ENCODE measurements at places on chromosomes 6 and 20.

GRCh38 chr20:63005365-63005861, 1.4 kb downstream of the BHLHE23 start:
- no peak for DNase-seq

GRCh38 chr6:130975325-130975724, 87.7 kb downstream of the EPB41L2 start:
- DNase-seq = peak; percentile 51

- no peak for DNase-seq
Observed at GRCh38 chr20:32894711-32895355, 36.1 kb downstream of the EFCAB8 start.

DNA sequence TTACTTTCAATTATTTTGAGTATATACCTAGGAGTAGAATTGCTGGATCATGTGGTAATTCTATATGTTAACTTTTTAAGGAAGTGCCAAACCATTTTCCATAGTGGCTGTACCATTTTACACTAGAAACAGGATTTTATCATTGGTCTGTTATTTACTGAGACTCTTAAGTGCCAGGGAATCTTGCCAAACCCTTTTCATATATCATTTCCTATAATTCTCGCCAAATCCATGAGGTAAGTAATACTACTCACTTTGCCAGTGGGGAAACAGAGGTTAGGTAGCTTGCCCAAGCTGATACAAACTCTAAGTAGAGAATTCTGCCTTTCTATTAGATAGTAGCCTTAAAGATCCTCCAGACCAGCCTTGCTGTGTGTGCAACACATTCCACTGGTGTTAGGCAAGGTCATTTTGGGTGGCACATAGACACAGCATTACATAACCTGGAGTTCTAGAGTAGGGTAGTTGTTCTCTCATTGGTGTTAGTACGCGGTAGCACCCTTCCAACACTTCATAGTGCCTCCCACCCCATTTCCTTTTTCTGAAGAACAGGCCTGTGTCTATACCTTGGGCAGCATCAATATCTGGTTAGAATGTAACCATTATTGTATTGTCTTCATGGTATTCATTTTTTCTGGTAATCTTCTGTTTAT, 65.5 kb downstream of the ARID1B start:
- no peak for DNase-seq

DNA sequence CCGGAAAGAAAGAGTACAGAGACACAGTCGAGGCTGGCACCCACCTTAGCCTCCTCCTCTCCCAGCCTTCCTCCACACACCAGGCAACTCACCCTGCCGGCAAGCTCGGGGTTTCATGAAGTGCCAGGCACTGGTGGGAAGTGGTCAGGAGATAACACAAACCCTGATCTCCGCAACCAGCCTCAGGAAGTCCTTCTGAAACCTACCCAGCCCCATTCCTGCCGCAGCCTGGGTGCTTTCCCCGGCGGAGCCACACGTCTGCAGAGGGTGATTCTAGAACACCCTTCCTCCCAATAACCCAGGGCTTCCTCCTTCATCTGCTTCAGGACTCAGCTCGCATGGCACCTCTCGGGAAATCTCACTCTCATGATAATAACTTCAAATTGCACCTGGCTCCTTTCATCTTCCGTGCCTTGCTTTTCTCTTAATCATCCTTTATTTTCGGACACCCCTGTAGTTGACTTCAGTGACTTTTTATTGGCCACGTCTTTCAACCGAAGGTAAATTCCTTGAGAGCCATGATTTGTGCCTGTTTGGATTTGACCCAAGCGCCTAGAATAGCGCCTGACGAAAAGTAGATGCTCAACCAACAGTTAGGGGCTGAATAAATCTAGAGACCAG, 8.7 kb upstream of the HLA-E start:
- DNase-seq = no peak

DNA sequence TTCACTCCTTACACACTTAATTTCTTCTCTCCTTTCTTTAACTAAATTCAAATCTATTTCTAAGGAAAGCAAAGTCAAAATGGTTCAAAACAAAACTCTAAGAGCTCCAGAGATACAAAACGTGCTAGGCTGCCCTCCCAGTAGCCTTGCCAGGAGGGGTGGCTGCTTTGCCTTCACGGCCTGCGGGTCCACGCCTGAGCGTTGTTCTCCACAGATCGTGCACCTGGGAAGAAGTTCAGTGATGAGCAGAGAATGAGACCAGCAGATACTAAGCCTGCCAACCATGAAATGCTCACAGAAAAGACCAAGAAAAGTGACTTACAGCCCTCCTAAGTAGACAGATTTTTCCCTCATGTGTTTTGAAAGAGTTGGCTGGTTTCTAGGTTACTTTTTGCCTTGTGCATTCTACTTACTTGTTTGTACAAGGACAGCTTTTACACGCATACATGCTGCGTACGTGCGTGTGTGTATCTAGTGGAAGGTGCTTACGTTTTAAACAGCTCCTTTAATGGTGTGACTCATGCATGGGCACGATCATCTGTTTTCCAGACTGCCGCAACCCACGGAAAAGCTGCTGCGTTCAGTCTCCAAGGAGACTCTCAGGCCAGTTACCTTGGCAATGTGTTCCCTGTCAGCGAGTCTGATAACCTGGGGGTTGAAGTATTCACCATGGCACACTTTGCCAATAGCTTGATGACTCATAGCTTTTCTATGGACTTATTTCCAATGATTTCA, 32.4 kb upstream of the PBOV1 start:
- DNase-seq = peak; percentile 15

GRCh38 chr6:12363651-12364381, 73.7 kb downstream of the EDN1 start:
- DNase-seq = no peak

DNA sequence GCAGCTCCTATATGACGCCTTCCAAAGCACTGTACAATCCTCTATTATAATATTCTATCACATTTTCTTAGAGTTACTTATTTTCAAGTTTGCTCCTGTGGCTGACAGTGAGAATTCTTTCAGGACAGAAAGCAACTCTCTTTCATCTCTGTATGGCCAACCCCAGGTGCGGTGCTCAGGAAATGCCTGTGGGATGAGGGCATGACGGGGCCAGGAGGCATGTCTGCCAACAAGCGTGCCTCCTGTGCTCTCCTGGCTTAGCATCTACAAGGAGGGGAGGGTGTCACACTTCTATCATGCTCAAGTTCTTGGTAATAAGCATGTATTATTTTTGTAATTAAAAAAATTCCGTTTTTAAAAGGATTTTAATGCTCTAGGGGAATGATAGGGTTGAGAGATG, 11.4 kb downstream of the MRPL14 start:
- DNase-seq = peak; percentile 88

DNA sequence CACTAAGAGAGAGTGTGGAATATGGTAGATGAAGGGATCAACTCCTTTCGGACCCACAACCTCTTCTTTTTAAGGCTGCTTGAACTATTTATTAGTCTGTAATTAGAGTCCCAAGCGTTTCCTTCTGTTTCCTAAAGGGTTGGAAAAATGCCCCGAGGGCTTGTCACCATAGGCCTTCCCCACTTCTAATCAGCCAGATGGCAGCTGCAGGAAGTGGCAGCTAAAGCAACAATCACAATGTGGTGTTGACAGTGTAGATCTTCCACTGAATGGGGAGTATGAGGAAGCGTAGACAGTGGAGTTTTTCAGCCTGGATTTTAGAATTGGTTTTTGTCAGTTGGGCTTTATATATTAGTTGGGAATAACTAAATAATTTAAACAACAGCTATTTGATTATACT, 40.6 kb downstream of the SLC35D3 start:
- no peak for DNase-seq

DNA sequence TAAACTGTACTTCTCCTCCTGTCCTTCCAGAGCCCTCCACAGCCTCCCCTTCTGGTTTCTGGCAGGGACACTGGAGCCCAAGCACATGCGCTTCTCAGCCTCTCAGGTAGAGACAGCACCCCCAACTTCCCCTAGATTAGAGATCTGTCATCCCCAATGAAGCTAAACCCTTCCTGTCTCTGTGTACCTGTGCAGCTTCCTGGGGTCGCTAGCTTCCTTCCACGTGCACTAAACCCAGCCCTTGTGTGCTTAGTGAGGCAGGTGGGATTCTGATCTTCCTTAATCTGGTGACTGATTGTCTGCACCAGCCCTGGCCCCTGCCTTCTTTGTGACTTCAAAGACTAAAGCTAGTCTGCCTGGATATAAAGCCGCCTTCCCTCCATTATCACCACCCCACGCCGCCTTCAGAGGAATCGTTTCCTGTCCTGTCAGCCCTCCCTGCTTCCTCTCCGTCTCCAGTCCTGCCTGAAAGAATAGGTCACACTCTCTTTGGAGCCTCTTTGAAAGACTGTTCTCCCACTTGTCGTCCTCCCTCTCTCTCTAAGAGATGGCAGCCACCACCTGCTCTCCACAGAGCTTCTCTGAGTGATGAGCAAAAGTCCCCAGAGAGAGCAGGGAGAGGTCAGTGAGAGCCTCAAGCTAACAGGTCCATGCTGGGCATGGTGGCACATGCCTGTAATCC, 27.5 kb downstream of the CAPN11 start:
- DNase-seq = no peak

DNA sequence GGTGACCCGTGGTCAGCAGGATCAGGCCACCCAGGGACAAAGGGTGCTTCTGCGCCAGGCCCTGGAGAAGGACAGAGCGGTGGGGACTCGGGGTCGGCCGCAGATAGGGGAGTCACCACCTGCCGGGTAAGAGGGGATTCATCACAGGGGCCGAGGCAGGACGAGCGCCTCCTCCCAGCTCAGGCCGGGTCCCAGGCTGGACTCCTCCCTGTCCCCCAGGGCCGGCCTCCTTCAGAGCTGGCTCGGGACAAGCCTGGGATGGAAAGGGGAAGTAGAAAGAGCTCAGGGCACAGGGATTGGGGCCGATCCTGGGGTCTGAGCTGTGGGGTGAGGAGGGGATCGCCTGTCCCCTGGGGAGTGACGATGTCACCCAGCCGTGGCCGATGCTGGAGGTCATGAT, 154.6 kb upstream of the PROKR2 start:
- DNase-seq = no peak

- DNase-seq = no peak
Observed at GRCh38 chr6:161270116-161270515, 3.7 kb downstream of the AGPAT4 start.

GRCh38 chr6:147067184-147067583, 137.0 kb upstream of the STXBP5 start:
- no peak for DNase-seq

- no peak for DNase-seq
Observed at GRCh38 chr6:99779631-99780555, 173.3 kb downstream of the PRDM13 start.

DNA sequence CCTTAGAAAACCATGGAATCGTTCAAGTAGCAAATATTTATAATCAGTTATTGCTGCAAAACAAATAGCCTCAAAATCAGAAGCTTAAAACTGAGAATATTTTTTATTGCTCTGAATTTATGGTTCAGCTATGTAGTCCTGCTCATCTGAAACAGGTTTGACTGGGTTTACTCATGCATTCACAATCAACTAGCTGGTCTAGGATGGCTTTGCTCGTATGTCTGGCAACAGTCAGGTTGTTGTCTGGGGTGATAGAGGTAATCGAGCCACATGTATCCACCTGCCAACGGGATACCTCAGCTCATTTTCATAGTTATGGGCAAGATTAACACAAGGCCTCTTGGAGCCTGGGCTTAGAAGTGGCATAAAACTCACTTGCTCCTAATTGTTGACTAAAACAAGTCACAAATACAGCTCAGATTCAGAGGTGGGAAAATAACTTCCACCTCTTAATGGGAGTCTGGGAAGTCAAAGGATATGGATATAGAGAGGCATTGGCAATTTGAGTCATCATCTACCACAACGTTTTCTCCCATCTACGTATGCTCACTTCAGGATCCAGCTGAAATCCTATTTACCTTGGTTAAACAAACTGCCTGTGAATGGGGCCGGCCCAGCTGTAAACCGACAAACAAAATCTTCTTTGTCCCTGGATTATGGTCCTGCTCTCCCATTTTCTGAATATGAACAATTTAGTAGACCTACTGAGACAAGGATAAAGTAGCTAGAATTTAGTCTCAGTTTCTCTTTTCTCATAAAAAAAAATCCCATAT, 54.5 kb upstream of the TENT5A start:
- no peak for DNase-seq

DNA sequence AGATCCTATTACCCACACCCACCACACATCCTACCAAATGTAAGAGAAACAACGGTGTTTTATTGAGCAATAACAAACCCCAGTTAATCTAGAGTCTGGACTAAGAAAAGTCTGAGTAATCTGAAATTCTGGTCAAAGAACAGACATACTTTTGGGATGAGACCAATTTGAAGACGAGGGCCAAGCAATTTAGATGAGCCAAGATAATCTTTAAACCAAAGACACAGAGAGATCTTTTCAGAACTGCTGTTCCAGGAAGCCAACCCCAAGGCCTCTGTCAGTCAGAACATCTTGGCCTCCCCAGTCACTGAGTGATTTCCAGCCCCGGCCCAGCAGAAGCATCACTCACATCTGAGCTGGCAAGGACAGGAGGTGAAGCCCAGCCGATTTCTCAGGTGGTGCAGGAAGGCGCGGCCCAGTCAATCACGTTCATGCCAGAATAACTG, 118.5 kb upstream of the SYNDIG1 start:
- peak; percentile 13 for DNase-seq

DNA sequence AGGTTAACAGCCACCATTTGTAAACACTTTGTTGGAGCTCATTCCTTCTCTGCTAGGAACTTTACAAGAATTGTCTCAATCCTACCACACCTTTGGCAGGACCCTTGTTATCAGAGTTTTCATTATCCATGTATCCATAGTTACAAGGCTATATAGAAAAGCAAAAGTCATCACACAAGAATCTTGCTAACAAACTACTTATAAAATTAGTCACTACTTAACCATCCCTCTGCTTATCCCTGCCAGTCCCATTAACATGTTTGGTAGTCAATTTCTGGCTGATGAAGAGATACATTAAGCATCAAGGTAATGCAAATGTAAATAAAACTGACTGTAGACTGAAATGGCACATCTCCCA, 10.4 kb downstream of the ZSWIM3 start:
- peak; percentile 88 for DNase-seq

Data from fibroblast of lung (primary cell).